Hematopoietic multipotent progenitor cell treated with erythropoietin and hydrocortisone succinate and interleukin-3 and kit ligand, for 8 days (in vitro differentiated cells): ENCODE measurements at places on chromosomes 4 and X.

- no peak for DNase-seq
Observed at GRCh38 chrX:149807747-149808458, 26.2 kb downstream of the MAGEA9 start.

DNA sequence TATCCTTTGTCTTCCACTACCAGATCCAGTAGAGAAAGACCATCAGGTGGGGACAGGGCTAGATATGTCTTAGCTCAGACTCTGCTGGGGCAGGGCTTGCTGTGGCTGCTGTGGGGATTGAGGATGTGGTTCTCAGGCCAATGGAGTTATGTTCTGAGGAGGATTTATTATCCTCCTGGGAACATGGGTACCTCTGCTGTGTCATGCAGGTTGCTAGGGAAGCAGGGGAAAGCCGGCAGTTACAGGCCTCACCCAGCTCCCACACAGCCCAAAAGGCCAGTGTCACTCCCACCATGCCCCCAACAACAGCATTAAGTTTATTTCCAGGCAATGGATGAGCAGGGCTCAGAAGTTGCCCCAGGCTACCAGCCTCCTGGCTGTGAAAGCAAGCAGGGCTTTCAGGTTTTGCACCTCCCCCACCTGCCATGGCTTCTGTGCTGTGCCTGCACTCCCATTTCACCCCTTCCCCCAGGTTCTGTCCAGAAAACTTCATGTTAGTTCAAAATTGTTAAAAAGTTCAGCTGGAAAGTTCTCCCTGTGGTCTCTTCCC, 879.9 kb downstream of the ARAP2 start:
- no peak for DNase-seq

- DNase-seq = no peak
Observed at GRCh38 chrX:57227691-57228090, 58.8 kb upstream of the FAAH2 start.

DNA sequence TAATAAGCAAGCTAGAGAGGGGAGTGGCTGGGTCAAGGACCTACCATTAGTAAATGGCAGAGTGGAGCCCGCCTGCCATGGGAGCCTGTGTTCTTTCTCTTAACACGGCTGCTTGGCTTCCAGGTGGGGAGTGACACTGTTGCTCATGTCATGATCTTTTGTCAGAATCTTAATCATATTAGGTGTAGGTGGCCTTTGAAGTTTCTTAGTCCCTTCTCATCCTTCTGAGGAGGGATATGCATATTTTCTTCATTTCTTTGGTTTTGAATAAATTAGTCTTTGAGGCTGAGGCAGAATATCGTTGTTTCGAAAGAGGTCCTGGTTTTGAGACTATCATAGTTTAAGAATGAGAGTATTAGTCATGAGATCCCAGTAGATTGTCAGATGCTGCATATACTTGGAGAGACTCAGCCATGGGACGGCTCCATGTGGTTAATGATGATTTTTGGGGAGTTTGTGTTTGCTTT, 28.9 kb downstream of the SNX25 start:
- DNase-seq = no peak

- DNase-seq = no peak
Observed at GRCh38 chrX:140712413-140713173, 3.0 kb downstream of the LINC00632 start.

- DNase-seq = no peak
Observed at GRCh38 chr4:56320293-56320692, 67.0 kb downstream of the AASDH start.

DNA sequence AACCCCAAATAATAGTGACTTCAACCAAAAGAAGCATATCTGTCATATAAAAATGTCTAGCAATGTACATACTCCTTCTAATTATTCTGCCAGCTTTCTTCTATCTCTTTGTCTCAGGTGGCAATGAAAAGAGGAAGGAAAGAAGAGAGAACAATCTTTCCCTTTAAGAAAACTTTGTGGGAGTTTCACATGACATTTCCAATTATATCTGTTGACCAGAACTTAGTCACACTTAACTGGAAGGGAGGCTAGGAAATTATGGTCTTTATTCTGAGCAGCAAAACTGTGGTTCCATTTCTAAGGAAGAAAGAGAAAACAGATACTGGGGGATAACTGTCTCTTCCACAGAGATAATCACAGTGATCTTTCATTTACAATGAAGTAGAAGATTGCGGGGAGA, 12.9 kb upstream of the MAOA start:
- DNase-seq = no peak

DNA sequence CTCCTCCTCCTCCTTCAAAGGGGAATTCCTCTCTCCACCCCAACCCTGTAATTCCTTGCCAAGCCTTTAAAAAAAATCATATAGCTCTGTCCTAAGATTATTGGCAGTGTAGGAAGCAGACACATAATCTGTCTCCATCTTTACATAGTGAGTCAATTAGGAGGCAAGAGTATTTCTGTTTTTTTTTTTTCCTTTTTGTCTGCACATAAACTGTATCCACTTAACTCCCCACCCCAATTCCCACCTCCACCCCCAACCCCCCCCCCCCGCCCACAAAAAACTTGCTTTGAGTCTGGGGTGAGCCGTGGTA, 182.5 kb downstream of the RASL11B start:
- DNase-seq = no peak

DNA sequence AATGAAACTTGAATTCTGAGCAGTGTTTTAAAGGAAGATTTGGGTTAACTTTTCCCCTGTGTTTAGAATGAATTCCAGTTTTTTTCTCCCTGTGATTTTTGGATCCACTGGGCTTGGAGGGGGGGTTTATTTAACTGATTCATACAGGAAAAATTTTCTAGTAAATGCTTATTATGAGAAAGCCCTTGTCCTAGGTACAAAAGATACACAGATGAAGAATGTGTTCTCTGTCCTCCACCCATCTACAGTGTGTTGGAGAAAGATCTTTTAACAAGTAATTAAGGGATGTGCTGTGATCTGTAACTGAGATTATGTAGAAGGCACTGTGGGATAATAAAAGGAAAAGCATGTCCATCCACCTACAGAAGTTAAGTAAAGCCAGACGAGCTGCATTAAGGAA, 103.9 kb downstream of the STIM2 start:
- DNase-seq = no peak

DNA sequence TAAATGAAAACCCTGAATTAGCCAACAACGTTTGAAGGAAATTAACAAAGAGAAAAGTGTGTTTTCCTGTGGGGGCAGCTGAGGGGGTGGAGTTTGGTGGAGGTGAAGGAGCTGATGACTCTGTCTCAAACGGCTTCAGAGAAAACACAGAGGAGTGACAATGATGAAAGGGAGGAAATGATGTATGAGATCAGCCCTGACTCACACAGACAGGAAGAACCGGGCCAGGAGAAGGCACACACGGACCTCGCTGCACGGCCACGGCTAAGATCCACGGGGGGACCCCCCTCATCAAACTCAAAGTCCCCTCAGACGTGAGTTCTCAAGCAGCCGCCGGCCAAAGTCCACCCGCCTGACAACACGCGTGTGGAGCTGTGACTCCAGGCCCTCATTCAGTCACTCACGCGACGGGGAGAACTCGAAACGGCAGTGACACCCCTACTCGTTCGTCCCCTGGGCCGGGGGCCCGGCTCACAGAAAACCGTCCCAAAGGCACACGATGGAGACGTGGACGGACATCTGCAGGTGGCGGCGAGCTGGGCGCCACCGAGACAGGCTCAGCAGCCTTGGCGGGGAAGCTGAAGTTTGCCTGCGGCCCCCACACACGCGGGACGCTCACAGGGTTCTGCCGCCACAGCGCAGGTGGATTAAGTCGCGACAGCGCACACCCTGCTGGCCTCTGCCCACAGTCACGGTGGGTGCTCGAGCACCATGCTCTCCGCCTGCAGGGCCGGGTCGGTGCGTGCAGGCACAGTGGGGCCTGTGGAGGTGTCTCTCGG, 28.8 kb downstream of the PPP2R3B start:
- no peak for DNase-seq

DNA sequence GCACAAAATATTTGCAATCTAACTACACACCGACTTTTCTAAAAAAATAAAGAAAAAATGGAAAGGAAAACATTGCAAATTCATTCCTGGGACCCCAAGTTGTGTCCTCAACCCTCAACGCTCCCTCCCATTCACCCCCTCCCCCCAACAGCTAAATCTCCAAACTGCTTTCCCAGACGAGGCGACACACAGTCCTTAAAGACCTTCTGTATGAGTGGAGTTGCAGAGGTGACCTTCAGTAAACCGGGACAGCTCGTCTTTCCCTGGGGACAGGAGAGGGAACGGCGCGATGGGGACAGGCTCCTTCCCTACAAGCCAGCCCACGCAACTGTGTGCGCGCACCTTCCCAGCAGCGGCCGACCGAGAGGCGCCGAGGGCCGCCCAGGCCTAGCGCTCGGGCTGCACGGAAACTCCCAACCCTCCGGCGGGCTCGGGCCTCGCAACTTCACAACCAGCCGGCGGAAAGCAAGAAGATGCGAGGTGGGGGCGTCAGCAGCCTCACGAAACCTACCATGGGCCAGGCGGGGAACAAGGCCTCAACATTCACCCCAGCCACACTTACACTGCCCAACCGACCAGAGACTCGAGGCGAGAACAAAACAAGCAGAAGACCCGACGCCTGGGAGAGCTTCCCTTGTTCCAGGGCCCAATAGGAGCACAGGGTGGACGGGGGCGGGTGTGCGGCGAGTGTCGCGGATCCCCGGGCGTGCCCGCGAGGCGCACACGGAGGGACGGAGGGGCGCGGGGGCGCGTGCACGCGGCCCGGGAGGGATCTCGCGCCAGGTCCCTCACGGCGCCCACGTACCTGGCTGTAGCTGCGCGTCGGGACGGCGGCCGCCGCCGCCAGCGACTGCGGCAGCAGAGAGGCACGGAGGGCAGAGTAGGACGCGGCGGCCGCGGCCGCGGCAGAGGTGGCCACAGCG, 763 bp downstream of the GRSF1 start:
- peak; percentile 72 for DNase-seq

GRCh38 chrX:9370893-9371292, 94.0 kb upstream of the TBL1X start:
- no peak for DNase-seq

GRCh38 chr4:7894098-7894676, 45.5 kb downstream of the AFAP1 start:
- no peak for DNase-seq
